Sciatic nerve (tissue), 2 donors: ENCODE measurements at places on chromosomes 11 and 22. TPM values are rescaled to one million over a fixed set of nuclear protein-coding genes. Genes with fewer than 3 reads are reported as not detected.

Gene PARVA
- 176 TPM for total RNA-seq

Gene MPPED1
- total RNA-seq: 2.5 TPM

Gene BDNF
- total RNA-seq: 0.18 TPM

Gene XKR3
- not detected for total RNA-seq

Gene PLAAT5
- 17.7 TPM for total RNA-seq

Gene KDM4E
- not detected for total RNA-seq

Gene ARHGAP42
- 120 TPM for total RNA-seq

Gene SLC37A2
- total RNA-seq: 12.7 TPM

Gene SCGB1D2
- total RNA-seq: not detected

Gene SLC25A45
- total RNA-seq: 12.0 TPM

Gene OR8G1
- total RNA-seq: not detected
